ENCODE measurements at places on chromosomes 16 and 17. TPM values are rescaled to one million over a fixed set of nuclear protein-coding genes. Genes with fewer than 3 reads are reported as not detected.

The CES1 gene
- 61.4 TPM for polyA plus RNA-seq

The TP53TG3B gene
- not detected for polyA plus RNA-seq

The GPR139 gene
- polyA plus RNA-seq: not detected

The CDH1 gene
- polyA plus RNA-seq: 15.7 TPM

The CCL8 gene
- 0.44 TPM for polyA plus RNA-seq

The EVI2A gene
- 7.8 TPM for polyA plus RNA-seq

The CDRT15 gene
- not detected for polyA plus RNA-seq

The PIGS gene
- polyA plus RNA-seq: 64.4 TPM

The CHST4 gene
- polyA plus RNA-seq: not detected

The AANAT gene
- polyA plus RNA-seq: not detected

The HS3ST3A1 gene
- polyA plus RNA-seq: 1.1 TPM

The ALOXE3 gene
- not detected for polyA plus RNA-seq

The SLC38A8 gene
- polyA plus RNA-seq: not detected
